ENCODE measurements at places on chromosomes 7 and 10.

DNA sequence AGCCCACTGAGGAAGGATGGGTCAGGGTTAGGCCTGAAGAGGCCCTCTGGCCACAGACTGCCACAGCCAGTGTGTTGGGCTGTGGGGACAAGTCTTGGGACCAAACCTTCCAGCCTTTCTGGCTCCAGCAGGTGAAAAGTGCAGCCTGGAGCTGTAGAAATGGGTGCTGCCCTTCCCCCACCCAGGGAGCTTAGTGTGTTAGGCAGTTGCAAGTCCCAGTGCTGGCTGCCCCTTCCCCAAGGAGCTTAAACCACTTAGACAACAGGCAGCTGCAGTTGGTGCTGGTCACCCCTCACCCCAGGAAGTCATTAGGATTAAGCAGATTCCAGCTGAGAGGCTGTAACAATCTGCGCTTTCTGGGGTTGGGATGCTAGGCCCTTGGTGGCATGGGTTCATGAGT, 563.3 kb downstream of the NRG3 start:
- no peak for DNase-seq

DNA sequence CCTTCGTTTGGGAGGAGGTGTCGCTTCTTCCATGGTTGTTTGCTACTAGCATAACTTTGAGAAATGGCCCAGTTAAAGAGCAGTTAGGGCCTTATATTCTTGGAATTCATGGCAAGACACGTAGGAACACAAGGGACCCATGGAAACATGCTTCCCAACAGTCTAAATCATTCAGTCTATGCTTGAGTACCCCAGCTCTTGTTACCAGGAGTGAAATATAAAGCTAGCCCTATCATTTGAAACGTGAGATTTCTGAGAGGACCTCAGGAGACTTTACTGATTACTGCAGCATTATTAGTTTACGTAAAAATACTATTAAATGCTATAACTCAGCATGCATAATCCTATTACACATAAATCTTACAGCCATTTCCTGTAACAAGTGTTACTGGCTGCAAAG, 328.6 kb upstream of the CDC14C start:
- DNase-seq: no peak

- no peak for DNase-seq
Measured at GRCh38 chr10:92845921-92846320, 2.4 kb upstream of the EXOC6 start.

- no peak for DNase-seq
Measured at GRCh38 chr10:72598769-72599701, 26.8 kb downstream of the MICU1 start.

GRCh38 chr10:22415072-22415471, 69.8 kb downstream of the SPAG6 start:
- no peak for DNase-seq

DNA sequence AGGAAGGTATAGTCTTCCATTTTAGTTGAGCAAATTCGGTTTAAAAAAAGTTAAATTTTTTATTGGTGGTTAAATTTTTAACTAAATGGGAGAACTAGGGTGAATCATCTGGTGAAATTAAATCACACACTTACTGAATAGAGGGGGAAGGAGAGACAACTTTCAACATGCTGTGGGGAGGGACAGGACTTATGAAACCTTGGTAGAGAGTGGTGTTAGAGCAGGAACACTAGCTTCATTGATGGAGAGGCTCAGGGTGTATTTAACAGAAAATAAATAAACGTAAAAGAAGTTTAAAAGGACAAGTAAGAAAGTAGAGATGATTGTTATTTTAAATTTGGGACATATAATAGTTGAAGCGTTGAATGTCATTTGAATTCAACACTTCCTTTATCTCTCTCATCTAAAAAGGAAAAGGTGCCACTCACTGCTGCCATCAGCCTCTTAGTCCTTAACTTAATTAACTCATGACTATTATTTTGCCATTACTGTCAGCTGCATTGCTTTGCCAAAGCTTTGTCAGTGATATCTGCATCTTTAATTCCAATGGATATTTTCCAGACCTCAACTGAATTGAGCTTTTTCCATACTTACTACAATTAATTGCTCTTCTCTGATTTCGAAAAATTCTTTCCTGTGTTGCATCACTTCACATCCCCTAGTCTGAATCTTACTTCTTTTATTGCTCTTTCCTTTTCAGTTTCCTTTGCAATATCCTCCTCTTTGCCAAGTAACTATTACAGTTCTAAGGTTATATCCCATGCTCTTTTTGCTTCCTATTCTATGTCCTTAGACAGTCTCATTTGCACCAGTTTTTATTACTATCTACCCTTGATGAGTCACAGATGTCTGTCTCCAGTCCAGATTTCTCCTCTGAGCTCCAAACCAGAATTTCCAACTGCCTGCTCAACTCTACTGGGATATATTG, 71.7 kb downstream of the GNAT3 start:
- DNase-seq: no peak

GRCh38 chr10:48626986-48627731, 22.3 kb upstream of the ARHGAP22 start:
- DNase-seq: no peak

DNA sequence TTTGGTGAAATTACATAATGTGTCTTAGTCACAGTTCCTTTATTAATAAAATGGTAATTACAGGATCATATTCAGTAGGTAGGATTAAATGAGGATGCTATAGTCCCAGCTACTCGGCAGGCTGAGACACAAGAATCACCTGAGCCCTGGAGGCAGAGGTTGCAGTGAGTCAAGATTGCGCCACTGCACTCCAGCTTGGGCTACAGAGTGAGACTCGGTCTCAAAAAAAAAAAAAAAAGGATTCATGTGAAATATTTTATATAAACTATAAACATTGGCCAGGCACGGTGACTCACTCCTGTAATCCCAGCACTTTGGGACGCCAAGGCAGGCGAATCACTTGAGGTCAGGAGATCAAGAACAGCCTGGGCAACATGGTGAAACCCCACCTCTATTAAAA, 197.9 kb downstream of the IMMP2L start:
- no peak for DNase-seq

DNA sequence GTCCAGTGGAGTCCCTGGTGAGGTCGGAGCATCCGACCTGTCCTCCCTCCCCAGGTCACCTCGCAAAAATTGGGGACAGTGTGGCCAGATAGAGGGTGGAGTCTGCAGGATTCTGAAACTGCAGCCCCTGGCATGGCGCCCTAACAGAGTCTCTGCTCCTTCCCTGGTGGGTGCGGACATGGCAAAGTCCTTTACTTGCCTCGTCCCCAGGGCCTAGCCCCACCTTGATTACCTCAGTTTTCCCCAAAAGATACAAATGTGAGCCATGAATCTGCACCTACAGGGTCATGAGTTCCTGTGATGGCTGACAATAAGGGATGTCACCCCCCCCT, 47.7 kb downstream of the NPVF start:
- no peak for DNase-seq

- no peak for DNase-seq
Measured at GRCh38 chr10:114754445-114755320, 66.9 kb upstream of the FHIP2A start.

DNA sequence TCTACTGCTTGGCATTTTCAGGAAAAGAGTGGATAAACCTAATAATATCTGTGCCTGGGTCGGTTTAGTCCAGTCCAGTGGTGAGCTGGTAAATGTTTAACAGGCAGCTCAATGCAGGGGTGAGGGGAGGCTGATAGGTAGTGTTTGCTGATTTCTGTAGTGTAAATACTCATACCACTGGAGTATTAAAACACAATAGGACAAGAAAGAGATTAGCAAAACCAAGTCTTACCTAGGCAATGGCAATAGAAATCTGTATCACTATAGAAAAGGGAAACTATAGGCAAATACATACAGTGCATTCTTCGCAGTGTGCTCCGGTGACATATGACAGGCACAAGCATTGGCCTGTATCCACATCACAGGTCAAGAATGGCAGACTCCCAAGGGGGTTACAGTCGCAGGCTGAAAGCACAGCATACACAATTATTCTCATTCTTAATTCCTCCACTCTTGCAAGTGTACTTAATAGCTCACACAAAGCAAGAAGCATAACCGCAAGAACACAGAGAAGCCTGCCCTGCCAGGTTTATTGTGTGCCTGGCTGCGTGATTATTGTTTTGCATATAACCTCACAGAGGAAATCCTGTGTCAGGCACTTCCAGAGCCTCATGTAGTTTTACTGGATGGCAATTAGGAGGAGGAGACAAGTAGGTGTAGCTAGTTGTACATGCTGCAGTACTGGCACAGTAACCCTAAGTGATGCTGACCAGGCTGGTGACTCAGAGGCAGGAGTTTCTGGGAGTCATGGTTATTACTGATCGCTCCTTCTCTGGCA, 35.0 kb downstream of the LAMB4 start:
- DNase-seq: no peak

DNA sequence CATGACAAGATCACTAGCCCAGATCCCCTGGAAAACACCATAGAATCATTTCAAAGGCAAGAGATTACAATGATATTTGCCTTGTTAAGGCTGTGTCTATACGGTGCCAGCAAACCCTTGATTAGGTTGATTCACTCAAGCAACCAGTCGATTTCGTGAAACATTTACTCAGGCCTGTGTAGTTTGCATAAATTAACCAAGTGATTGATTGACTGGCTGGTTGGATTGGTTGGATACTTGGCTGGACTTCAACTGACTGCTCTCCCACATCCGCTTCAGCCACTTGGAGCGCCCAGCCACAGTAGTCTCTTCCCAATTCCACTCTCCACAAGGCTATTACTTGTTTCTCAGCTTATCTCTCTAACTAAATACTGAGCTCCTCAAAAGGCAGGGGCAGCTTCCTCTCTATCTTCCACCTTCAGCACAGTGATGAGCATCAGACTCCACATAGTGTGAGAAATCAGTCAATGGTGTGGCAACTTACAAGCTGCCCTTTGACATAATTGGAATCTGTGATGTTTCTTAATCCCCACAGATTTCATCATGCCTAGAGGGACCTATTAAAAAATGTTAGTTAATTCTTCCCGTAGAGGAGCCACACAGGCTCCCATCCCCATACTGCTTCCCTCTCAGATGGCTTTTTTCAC, 217.4 kb downstream of the GRM8 start:
- no peak for DNase-seq
